ENCODE measurements at places on chromosomes 1 and 21. TPM values are rescaled to one million over a fixed set of nuclear protein-coding genes. Genes with fewer than 3 reads are reported as not detected.
A peak's percentile ranks its signal among the peaks of the same experiment; 100 is the strongest.

SPRR5 gene
- total RNA-seq = not detected

PIGM gene
- total RNA-seq = 4.3 TPM

ZZZ3 gene
- 73.2 TPM for total RNA-seq

HNRNPCL1 gene
- not detected for total RNA-seq

DPH2 gene
- 30.7 TPM for total RNA-seq

OXCT2 gene
- 0.58 TPM for total RNA-seq

FLAD1 gene
- 30.9 TPM for total RNA-seq

MXRA8 gene
- total RNA-seq = 326 TPM

GRCh38 chr1:56434025-56434424 lies 145.3 kb downstream of the PLPP3 start:
- DNase-seq = no peak

- no peak for DNase-seq
Observed at GRCh38 chr1:107653765-107654164, 311.2 kb downstream of the VAV3 start.

DNA sequence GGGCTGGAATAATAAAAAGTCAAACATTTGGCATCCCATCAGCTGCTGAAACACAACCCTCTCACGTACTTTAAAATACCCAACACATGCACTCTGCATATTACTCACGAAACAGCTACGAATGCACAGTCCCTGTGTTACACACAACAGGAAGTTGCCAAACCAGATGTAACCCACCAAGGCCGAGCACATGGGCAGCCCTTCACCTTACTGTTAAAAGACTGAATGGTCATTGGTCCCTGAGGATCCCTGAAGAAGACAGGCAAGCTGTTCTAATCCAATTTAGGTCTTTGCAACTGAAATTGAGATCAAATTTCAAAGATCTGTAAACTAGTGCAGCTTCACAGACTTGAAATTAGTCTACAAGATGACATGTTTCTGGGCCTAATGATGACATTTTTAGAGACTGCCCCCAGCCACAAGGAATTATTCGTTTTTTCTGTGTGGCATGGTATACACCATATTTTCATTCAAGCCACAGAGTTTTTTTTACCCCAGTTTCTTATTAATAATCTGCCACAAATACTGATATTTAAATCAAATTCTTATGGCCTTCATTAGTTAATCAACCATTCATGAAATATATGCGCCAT lies 25.6 kb upstream of the IER5 start:
- DNase-seq = peak; percentile 84

DNA sequence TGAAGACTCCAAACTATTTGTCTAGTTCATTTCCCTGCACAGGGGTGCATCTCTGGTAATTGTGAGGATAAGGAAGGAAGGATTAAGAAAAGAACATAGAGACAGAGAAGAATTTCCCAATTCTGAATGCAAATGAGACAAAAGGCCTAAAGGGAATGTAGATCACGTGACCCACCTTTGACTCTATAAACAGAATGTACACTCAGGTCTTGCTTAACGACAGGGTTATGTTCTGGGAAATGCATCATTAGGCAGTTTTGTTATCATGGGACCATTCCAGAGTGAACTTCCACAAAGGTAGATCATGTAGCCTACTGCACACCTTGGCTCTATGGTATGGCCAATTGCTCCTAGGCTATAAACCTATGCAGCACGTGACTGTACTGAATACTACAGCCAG lies 252.3 kb upstream of the ZP4 start:
- DNase-seq = no peak

DNA sequence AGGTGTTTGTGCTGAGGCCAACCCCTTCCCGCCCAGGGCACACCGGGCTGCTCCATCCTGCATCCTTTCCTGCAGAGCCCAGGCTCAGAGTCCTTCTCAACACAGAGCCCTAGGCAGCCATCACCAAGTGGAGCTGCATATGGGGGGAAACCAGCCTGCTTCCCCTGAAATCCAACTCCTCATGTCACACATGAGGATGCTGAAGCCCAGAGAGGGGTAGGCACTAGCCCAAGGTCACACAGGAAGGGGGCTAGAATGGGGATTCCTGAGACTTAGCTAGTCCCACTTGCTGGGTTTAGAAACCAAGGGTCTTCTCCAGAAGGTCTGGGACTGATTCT lies 5.5 kb upstream of the TNFRSF1B start:
- DNase-seq = no peak

- peak; percentile 58 for DNase-seq
Observed at GRCh38 chr1:208977638-208978256, 605.8 kb upstream of the CAMK1G start.

- DNase-seq = no peak
Observed at GRCh38 chr1:67956116-67956515, 94.3 kb downstream of the DIRAS3 start.

DNA sequence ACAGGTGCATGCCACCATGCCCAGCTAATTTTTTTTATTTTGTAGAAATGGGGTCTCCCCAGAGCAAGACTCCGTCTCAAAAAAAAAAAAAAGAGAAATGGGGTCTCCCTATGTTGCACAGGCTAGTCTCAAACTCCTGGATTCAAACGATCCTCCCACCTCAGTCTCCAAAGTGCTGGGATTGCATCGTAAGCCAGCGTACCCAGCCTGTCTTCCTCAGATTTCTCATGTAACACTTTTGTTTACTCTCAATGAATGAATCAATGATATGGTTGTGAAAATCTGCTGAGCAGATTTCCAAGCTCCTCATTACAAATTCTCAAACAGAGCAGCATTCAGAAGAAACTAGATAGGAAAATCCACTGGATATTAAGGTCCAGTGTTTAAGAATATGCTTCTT lies 6.6 kb downstream of the CMPK1 start:
- no peak for DNase-seq

DNA sequence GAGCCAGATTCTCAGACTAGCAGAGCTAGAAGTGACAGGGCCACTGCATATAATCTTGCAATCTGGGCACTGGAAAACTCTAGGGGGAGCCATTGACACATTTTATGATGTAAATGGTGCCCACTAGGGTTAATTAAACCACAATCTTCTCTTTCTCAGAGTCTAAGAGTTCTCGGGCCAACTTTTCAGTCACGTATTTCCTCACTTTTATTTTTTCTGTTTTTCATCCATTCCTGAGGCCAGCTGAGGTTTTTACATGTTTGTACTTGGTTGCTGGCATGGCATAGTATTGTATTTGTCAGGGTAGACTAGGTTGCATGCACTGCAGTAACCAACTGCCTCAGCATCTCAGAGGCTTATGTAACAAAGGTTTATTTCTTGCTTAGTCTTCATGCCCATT lies 138.2 kb downstream of the ZNF326 start:
- DNase-seq = peak; percentile 41

DNA sequence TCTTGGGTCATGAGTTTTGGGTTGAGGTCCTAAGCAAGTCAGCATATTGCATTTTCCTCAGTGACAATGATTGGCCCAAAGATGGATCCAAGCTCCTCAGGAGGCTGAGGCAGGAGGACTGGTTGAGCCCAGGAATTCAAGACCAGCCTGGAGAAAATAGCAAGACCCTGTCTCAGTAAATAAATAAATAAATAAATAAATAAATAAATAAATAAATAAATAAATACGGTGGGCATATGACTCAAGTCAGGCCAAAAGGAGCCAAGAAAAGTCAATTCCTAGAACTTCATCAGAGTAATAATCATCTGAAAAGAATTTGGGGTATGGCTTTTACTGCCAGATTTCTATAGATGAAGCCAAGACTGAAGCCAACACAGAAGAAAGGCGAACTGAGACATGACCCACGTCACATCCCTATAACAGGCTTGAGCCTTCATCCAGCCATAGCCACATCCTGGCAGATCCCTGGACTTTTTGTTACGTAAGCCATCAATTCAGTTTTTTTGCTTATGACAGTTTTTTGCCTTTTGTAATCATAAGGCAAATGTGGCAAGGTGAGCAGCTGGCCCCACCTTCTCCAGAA lies 88.5 kb upstream of the NFASC start:
- DNase-seq = no peak

GRCh38 chr1:31772669-31773248 lies 8.6 kb upstream of the ADGRB2 start:
- DNase-seq = no peak

DNA sequence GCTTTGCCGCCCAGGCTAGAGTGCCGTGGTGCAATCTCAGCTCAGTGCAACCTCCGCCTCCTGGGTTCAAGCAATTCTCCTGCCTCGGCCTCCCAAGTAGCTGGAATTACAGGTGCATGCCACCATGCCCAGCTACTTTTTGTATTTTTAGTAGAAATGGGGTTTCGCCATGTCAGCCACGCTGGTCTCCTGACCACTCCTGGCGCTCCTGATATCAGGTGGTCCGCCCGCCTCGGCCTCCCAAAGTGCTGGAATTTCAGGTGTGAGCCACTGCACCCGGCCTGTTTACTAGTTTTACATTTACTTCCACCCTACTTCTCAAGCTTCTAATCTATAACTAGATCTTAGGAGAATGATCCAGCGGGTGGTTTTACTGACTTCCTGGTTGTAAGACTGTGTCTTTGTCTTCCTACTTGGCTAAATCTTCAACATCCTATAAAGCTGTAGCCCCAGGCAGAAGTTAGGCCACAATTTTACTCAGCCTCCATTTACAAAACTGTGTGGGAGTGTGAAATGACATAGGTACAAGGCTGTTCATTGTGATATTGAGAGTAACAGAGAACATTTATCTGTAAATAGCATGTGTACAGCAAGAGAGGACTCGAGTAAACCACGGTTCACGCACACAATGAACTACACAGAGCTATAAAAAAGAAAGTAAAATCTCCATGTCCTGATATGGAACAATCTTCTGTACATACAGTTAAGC lies 9.6 kb upstream of the POU2F1 start:
- no peak for DNase-seq

GRCh38 chr1:181010789-181011188 lies 11.9 kb downstream of the STX6 start:
- DNase-seq = no peak

DNA sequence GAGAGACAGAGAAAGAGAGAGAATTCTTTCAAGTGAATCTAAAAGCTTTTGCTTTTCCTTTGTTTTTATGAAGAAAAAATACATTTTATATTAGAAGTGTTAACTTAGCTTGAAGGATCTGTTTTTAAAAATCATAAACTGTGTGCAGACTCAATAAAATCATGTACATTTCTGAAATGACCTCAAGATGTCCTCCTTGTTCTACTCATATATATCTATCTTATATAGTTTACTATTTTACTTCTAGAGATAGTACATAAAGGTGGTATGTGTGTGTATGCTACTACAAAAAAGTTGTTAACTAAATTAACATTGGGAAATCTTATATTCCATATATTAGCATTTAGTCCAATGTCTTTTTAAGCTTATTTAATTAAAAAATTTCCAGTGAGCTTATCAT lies 117.6 kb downstream of the PTPRC start:
- peak; percentile 35 for DNase-seq

DNA sequence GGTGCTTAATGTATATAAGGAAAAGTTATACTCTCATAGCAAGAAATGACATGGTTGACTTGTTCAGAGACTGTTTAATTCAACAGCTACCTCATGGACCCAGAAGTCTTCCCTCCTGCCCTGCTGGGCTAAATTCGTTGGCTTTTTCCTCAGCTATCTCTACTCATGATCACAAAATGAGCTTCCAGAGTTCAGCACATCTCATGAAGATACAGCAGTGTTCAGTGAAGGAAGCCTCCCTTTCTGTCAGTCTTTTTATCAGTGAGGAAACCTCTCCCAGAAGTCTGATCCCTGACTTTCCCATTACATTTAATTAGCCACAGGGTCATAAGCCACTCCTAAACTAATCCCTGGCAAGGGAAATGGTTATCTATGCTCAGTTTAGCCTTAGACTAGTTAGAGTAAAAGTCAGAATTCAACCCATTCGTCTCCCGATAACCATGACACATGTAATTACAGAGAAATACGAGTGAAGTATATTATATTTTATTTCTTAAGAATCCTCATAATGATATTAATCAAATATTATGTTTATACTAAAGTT lies 97.5 kb downstream of the DENND1B start:
- no peak for DNase-seq

- no peak for DNase-seq
Observed at GRCh38 chr1:210586771-210587170, 258.1 kb downstream of the HHAT start.

DNA sequence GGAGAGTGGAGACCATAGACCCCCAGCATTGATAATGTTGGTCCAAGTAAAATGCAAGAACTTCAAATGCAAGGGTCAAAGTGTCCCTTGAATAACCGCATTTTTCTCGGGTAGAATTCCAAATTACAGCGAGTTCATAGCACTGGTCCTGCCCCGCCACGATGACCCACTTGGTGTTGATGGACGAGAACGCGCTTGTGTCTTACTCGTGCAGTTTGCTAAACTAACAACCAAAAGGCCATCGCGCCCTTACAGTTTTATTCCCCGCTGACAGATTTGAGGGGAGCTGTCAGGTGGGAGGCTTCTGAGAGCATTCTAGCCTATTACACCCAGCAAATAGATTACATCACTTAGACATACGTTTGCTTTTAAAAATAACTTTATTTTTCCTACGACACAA lies 17.3 kb upstream of the TSPEAR start:
- no peak for DNase-seq

GRCh38 chr1:18400347-18401102 lies 80.2 kb upstream of the KLHDC7A start:
- no peak for DNase-seq

DNA sequence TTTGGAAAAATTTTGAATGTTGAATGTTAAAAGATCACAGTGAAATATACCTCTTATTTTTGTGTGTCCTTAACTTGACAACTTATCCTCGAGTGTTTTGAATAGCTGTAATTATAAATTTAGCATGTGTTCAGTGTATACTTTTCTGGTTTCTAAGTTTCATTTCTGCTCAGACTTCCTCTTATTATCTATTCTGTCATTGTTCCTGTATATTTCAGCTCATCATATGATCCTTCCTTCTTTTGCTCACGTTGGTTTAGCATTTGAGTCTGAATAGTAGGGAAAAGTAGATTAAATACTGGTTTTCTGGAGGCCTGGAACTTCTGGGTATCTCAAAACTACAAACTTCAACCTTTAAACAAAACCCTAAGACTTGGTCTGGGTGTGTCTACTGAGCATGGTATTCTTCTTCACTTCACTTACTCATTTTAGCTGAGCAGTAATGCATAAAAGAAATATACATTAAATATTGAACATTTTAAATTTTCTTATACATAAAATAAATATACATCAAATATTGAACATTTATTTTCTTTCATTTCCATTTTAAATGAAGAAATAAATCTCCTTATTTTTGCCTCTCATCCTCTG lies 3.3 kb upstream of the ATP6V1G3 start:
- DNase-seq = no peak

DNA sequence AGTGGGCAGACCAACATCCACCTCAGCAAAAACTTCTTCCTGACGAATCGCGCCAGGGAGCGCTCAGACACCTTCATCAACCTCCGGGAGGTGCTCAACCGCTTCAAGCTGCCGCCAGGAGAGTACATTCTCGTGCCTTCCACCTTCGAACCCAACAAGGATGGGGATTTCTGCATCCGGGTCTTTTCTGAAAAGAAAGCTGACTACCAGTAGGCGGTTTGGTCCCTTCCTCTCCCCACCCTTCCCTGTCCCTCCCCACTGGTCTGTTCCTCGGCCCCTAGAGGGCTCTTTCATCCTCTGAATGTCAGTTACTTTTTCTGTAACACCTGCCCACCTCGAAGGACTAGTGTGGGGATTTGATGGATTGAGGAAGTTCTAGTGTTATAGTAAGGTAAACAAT lies 46.9 kb downstream of the CAPN2 start:
- DNase-seq = no peak

GRCh38 chr1:33119532-33120217 lies 38.7 kb downstream of the AZIN2 start:
- no peak for DNase-seq

Data from LHCN-M2 (cell line).